Activated naive CD4-positive, alpha-beta T cell treated with anti-CD3 and anti-CD28 coated beads, Interleukin-2, amount 50 U/mL, for 16 hours (primary cell): ENCODE measurements at places on chromosomes 4 and X.

DNA sequence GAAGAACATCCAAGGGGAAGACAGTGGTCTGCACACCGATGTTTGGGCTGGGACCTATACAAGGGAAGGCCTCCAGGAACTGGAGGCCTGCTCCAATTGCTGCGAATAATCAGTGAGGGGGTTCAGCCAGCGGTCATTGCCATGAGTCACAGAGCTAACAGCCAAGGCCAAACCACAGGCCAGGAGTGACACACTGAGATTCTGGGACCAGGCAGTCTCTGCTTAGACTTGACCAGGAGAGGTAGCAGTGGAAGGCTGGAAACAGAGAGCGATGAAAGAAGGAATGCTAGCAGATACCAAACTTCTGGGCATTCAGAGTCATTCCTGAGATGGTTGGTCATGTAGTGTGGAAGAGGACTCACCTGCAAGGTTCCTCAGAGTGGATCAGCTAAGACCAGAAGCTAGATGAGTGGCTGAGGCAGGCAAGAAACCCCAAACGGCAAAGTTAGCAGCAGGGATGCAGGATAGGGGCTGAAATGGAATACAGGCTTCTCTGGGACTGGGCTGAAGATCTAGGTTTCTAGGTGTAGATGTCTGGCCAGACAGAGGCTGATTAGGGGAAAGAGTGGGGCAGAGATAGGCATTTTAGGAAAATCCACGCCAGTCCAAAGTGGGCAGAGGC lies 54.7 kb downstream of the CNGA2 start:
- no peak for DNase-seq

DNA sequence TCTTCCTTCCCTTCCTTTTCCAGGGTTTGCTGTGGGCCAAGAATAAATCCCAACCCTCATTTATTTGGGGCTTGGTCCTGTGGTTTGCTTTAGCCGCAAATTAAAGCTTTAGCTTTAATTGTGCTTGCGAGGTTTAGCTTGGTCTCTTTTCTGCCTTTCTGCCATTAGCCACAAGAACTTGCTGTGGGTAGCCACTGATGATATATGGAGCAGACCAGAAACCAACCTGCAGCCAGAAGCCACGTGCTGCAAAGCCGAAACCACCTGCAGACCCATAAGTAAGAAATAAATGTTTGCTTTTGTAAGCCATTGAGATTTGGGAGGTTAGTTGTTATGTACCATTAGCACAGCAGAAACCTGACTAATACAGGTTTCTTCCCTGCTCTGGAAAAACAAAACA lies 89.8 kb upstream of the S100G start:
- no peak for DNase-seq

GRCh38 chr4:54726907-54727306 lies 69.2 kb downstream of the KIT start:
- no peak for DNase-seq

DNA sequence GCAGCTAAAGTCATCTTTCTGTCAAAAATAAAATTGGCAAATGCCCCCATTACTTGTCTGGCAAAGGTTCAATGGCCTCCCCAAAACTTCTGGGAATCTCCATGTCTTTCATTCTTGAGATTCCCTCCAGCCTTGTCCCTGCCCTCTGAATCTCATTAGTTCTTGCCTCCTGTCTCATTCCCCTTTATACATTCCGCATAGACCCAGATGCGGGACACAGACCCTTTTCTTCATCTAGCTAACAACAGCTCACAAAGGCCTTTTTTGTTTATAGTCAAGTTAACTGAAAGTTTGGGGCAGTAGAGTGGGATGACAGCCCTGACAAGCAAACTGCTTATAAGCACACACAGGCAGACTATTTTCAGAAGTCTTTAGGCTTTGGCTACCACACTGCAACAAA lies 306.1 kb upstream of the FAM241A start:
- DNase-seq: no peak

GRCh38 chr4:71609167-71609566 lies 174.7 kb downstream of the GC start:
- no peak for DNase-seq

DNA sequence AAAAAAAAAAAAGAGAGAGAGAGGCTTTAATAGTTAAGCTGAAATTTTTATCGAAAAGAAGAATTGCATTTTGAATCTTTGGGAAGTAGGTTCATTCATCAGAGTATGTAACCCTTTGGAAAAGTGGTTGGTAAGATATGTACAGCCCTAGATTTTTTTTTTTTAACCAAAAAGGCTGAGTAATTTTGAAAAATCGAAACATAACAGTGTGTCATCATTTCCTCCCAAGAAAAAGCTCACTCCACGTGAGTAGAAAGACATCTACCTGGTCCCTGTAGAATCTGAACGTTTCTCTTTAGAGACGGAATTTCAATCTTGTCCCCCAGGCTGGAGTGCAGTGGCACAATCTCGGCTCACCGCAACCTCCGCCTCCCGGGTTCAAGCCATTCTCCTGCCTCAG lies 16.2 kb downstream of the SHOX start:
- no peak for DNase-seq

GRCh38 chr4:17165286-17165685 lies 266.8 kb upstream of the LDB2 start:
- no peak for DNase-seq

- no peak for DNase-seq
Measured at GRCh38 chr4:103928370-103928769, 208.6 kb upstream of the TACR3 start.

GRCh38 chr4:169311643-169312365 lies 41.0 kb upstream of the SH3RF1 start:
- no peak for DNase-seq

DNA sequence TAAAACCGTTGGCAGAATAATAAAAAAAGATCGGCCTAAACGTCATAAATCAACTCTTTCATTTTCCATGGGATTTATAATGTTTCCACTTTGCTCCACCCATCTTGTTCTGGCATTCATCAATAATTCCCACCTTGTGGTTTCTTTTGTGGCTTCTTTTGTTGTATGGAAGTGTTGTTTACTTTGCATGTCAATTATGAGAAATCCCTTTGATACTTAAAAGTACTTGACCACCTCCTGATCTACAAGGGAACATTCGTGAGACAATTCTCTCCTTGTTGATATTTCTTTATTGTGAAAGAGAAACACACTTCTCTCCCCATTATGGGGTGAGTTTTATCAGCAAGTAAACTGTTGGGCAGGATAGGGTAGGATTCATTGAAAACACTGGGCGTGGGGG lies 2.8 kb downstream of the AMELX start:
- no peak for DNase-seq

DNA sequence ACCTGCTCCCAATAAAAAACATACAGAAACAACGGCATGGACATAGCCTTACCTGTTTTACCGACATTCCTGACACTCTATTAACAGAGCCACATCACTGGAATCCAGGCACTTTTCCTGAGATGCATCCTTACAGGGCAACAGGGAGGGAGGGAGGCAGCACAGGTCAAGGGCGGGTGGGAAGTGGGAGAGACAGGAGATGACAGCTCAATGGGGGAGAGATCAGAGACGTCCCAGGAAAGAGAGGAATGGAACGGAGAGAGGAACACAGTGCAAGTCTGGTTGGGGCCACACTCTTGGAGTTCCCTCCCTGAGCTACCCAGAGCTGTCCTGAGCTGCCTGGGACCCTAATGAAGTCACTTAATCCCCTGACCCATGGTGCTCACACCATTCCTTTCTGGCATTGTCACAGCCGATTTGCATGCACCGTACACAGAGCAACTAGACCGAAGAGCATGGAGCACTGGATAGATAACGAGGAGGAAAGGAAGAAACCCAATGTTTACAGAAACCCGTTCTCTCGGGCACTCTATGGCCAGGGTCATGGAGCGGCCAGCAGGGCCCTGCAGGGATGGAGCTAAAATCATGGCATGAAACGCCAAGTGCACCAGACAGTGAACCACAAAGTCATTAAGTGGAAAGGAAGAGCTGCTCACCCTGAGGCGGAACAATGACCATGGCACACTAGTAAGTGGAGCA lies 93.1 kb downstream of the NSUN7 start:
- DNase-seq: no peak

- DNase-seq: no peak
Measured at GRCh38 chr4:109760682-109761081, 30.8 kb upstream of the PLA2G12A start.

DNA sequence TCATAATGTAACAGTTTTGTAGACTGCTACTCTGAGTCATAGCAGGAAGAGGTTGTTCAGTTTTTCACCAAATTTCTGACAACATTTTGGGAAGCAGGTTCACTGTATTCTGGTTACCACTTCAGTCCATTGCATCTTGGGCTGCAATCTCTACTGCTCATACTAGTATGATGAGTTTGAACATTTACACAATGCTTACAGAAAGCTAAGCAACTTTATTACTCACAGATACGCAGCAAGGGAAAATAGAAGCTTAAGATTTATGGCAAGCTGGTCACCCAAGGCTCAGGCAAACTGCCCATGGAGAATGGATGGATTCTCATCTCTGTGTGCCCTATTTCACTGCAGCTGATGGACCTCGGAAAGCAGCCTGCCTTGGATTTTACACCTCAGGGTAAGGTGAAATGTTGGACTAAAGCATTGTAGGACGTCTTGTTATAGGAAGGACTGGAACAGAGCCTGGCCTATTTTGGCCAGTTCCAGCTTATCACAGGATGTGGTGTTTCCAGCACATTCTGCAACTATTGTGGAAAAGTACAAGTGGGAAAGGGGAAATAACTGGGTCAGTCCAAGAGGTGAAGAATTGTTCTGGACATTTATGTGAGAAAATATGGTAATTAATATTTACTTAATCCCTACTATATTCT lies 887.1 kb upstream of the AGA start:
- no peak for DNase-seq

DNA sequence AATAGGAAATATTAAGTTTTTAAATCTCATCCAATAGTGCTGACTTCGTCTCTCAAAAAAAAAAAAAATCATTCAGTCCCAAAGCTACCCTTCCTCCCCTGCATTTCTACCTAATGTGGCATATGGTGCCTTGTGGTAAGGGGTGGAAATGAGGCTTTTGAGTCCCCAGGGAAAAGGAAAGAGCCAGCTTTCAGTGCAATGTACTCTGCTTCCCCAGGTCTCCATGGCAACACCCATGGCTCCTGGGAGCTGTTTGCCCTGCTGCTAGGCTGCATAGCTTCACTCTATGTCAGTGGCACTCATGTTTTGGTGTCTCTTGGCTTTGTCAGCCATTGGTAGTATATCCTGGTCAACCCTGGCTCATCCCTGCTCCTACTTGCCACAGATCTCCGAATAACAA lies 175.9 kb downstream of the SLC39A8 start:
- no peak for DNase-seq

DNA sequence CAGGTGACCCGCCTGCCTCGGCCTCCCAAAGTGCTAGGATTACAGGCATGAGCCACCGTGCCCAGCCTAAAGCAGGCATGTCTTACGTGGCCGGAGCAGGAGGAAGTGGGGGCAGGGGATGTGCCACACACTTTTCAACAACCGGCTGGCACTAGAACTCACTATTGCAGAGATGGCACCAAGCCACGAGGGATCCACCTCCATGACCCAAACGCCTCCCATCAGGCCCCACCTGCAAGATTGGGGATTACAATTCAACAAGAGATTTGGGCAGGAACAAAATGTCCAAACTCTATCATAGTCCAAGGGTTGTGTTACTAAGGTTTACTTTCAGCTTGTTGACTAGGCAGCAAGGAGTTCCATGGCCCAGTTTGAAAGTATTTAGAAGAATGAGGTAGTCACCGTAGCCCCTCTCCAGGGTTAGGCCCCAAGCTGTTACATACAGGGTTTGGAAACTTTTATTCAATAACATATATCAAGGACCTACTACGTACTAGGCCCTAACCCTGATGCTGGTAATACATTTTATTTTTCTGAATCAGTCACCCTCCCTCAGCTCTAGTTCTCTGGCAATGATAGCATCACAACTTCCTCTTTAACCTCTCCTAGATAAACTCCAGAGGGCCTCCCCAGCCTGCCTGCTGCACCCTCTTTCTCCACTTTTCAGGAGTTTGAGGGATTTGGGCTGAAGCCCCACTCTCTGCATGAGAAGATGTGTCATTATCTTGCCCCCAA lies 18.0 kb upstream of the TBC1D14 start:
- DNase-seq: no peak

DNA sequence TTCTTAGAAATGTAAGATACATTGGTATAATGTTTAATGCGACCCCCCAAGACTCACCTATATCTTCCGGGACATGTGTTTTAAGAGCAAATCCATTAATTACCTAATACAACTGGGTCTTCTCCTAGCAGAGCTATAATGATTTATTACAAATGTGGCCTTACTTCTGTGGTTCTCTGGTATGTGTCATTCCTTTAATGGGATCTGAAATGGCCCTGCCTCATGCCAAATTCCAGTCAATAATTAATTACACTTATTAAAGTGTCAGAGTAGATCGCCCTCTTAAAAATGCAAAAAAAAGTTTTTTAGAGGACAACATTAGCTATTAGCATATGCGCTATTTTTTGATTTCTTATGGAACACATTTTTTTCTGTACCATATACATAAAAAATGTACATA lies 17.0 kb downstream of the HPSE start:
- DNase-seq: no peak

DNA sequence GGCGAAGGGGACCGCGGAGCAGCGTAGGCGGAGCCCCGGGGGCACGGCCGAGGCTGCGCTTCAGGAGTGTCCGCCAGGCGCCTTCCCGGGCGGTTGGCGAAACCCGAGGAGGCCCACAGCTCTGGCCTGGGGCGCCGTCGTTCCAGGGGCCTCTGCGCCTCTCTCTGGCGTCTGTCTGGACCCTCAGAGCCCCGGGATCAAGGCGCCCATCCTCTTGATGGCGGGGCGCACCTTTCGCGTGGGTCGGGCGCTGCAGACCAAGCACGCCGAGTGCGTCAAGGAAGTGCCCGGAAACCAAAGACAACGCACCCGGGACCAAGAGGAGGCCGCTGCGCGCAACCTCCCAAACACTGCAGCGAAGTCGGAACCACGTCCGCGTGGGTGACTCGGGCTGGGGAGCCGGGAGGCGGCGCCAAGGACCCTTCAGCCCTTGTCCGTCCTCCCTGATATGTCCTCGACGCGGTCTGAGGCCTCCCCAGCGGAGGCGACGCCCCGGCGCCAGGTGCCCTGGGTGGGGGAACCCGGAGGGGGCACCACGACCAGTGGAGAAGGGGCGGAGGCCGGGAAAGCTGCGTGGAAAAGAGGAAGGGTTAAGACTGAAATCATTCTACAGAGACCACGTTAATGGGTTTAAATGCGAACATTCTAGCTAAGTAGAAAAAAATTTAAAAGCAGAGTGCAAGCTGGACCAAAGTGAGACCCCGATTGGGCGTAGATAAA lies 9.9 kb downstream of the HMX1 start:
- no peak for DNase-seq

DNA sequence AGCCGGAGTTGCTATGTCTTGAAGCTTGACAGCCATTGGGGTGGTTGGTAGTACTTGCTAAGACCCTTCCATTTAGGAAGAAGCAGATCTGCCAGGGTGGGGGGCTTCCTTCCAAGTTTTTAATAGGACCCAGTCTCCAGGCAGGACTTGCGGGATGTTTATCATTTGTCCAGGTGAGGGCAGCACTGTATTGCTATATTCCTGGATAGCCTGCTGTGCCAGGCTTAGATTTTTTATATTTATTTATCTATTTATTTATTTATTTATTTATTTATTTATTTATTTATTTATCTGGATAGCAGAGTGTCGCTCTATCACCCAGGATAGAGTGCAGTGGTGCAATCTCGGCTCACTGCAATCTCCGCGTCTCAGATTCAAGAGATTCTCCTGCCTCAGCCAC lies 87.4 kb upstream of the CT45A1 start:
- no peak for DNase-seq
